ENCODE measurements at places on chromosomes 5 and 9.

DNA sequence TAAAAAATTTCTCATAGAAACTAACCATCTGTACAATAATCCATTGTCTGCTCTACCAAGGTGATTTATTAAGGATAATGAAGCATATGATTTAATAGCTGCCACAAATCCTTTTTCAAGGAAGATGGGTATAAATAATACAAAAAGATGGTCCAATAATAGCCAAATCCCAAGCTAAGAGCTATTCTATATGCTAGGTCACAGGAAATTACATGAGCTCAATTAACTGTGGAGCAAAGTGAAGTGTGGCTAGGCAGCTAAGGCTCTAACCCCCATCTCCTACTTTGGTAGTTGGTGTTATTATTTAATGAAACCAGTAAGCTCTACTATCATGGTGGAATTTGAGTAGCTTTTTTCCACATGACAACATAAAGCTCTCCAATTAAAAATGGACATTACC lies 1045.0 kb upstream of the DMAC1 start:
- DNase-seq: no peak

DNA sequence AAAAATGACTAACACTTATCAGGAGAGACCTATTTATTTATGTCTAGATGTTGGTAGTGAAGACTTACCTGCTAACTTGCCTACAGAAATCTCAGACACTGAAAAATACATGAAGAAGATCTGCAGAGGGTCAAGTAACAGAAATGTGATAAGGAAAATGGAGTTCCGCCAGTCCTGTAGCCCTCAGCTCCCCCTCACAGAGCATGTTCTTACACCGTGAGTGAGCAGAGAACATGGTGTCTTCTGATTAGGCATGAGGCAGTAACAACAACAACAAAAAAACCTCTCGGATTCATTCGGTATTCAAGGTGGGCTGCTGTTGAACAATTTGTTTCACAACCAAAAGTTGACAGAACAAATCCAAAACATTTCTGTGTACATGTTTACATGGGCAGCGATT lies 162.0 kb upstream of the SNX2 start:
- no peak for DNase-seq

GRCh38 chr9:106575823-106576222 lies 287.1 kb upstream of the ZNF462 start:
- no peak for DNase-seq

DNA sequence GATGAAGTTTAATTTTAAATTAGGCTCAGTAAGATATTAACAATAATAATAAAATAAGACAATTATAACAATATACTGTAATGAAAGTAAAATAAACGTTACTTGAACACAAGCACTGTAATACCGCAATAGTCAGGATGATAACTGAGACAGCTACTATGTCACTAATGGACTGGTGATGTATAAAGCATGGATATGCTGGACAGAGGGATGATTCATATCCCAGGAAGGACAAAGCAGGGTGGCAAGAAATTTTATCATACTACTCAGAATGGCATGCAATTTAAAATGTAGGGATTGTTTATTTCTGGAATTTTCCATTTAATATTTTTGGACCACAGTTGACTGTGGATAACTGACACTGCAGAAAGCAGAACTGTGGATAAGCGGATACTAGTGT lies 196.9 kb downstream of the VPS13A start:
- no peak for DNase-seq

- no peak for DNase-seq
These were observed 26.7 kb downstream of the RNF145 start for GRCh38 chr5:159182691-159183090.

GRCh38 chr5:142772446-142773293 lies 2.5 kb downstream of the ARHGAP26 start:
- DNase-seq: no peak

GRCh38 chr5:12985142-12985541 lies 959.3 kb downstream of the DNAH5 start:
- DNase-seq: no peak

DNA sequence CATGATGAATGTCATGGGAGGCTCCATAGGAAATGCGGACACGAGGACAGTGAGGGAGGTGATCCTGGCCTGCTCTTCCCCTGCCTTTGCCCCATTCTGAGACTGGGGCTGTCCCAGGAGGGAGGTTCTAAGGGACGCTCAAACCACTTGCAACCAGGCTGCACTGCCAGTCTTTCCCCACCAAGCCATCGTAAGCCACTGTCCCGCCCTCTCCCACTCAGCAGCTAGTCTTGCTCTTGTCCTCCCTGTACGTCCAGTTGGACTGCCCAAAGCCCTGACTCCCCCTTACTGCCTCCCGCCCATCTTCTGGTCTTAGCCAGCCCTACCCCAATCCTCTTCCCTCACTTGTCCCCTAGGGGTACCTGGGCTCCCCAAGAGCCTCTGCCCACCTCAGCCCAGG lies 115.7 kb downstream of the FSTL4 start:
- DNase-seq: no peak

GRCh38 chr5:62942384-62942783 lies 363.8 kb downstream of the LRRC70 start:
- no peak for DNase-seq

GRCh38 chr5:366541-367357 lies 45.2 kb downstream of the AHRR start:
- no peak for DNase-seq

Measured in stimulated activated CD4-positive, alpha-beta T cell treated with anti-CD3 and anti-CD28 coated beads, Interleukin-1b, Interleukin-23, amount 100 ng/mL, for 24 hours (primary cell).